Stimulated activated CD8-positive, alpha-beta memory T cell treated with anti-CD3 and anti-CD28 coated beads, Interleukin-4, amount 100 ng/mL, for 1 hour (primary cell): ENCODE measurements at places on chromosomes 7 and 10.

- DNase-seq: no peak
These were observed 9.6 kb upstream of the TACR2 start for GRCh38 chr10:69426376-69426727.

DNA sequence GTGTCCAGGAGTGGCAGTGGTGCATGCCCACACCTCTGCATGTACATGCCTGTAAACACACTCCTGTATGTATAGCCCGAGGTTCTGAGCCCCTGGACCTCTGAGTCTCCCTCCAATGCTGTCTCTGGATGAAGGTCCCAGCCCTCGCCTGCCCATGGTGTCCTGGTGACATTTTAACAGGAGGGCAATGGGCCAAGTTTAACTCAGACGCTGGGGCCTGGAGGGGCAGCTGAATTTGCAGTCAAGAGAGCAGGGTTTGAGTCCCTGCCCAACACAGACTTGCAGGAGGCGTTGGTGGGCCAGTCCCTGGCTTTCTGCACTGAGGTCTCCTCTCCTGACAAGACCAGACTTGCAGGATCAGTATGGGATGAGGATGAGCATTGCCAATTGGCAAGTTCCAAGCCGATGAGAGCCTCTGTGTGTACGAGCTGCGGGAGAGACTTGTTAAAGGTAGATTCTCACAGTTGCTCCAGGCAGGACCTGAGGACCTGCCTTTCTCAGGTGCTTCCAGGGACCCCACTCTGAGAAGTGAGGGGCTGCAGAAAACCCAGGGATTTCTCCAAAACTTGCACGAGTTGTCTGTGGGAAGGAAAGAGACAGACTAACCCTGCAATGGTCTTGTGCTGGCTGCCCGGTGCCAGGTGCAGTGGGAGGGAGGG, 141.9 kb downstream of the ELFN1 start:
- DNase-seq: no peak

DNA sequence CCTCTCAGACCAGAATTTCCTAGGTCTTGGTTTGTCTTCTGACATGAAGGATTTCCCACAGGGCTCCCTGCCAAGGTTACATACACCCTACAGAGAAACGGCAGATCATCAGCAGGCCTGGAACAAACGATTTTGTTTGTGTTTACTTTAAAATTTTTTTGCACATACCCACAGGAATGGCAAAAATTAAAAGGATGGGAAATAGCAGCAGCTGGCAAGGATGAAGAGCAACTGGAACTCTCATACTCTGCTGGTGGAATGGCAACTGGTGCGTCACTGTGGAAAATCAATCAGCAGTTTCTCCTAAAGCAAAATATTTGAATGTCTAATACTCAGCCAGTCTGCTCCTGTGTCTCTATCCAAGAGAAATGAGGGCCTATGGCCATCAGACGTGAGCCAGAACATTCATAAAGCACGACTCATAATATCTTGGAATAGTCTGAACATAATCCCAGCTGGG, 6.5 kb downstream of the BAIAP2L1 start:
- no peak for DNase-seq

- no peak for DNase-seq
These were observed 8.0 kb upstream of the PWWP2B start for GRCh38 chr10:132388891-132389432.

DNA sequence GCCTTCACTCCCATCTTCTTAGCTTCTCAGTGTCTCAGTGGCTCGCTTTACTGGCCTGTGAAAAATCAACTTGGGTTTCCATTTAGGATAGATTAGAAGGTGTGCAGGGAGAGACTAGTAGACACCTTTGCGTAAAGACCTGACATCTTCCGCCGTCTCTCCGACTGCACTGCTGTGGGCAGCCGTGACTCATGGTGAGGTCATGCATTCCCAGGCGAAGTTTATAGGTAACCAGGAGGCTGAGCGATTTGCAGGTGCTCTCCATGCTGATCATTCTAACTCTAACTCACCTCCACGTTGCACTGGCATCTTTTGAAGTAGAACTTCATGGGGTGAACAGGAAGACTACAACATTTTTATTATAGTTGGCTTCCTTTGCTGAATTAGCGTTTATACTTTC, 68.0 kb upstream of the ZNF438 start:
- no peak for DNase-seq

DNA sequence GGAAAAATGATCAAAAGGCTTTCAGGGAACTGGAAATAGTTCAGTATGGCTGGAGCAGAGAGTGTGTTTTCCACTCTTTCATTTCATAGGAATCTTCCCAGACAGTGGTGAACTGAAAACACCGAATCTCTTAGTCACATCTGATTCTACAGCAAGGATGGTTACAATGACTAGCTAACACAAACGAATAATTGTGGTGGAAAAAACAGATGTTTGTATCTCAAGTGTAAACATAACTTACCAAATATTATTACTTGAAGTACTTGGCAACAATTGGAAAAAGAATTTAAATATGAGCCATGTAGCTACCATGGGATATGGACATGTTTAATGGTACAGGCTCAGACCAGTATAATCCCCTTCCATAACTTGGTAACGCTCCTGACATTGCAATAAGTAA, 21.1 kb upstream of the BPGM start:
- DNase-seq: no peak

DNA sequence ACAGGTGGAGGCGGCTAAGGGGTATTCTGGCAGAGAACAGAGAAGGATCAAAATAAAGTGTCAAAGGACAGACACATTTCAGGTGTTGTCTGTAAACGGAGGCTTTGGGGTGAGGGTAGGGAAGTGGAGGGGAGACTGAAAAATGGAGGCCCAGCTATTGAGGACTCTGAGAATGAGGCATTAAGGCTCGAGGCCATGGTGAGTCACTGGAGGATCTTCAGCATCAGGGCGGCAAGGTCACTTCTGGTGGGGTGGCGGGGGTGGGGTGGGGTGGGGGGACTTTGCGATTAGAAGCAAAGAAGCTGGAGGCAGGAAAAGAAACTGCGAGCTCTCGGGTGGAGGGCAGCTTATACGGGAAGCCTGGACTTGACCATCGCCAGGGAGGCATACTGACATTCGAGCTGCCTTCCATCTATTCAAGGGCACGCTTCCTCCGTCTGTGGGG, 58.4 kb upstream of the PCGF5 start:
- DNase-seq: no peak

DNA sequence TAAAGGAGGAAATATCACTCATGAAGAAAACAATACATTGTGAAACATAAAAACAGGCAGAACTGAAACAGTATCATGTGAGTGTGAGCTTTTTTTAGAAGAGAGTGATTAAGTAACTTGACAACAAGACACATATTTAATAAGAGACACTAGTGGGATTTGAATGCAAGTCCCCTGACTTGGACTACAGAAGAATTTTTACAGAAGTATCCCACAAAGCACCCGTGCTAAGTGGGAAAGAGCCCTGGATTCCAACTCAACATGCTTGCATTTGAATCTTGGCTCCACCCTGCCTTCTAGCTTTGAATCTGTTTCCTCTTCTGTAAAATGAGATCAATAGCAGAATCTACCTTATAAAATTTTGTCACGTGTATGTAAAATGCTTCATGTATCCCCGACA, 166.2 kb downstream of the ZNF365 start:
- no peak for DNase-seq

DNA sequence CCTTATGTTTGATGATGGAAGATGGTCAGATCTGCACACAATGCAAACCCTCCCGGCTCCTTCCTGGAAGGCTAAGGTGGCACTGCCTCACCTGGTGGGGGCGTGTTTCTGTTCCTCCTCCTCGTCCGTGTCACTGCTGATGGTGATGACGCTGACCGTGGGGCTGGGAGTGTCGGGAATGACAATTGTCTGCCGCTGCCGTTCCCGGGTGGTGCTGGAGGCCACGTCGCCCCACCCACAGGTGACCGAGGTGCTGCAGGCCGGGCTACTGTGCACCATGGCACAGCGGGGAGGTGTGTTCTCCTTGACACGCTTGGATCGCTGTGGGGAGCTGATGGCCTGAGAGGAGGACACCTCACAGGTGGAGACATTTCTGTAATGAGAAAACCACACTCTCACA, 73.1 kb downstream of the CLEC2L start:
- DNase-seq: no peak

DNA sequence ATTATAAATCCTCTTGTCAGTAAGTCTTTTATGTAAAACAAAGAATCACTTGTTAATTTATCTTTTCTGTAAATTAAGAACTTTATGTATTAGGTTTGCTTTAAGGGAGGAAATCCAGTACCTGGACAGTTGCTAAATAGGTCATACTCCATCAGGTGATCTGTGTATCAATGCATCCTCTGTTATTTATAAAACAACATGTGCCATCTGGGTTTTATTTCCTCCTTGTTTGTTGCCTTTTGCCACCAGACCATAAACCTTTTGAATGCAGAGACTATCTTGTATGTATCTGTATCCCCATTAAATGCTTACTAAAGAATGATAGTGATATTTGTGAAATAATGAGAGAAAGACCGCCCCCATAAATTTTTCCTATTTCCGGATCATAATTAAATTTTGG, 70.0 kb downstream of the SLC35B4 start:
- no peak for DNase-seq

- DNase-seq: no peak
These were observed 52.8 kb upstream of the CHST3 start for GRCh38 chr10:71911296-71911953.

DNA sequence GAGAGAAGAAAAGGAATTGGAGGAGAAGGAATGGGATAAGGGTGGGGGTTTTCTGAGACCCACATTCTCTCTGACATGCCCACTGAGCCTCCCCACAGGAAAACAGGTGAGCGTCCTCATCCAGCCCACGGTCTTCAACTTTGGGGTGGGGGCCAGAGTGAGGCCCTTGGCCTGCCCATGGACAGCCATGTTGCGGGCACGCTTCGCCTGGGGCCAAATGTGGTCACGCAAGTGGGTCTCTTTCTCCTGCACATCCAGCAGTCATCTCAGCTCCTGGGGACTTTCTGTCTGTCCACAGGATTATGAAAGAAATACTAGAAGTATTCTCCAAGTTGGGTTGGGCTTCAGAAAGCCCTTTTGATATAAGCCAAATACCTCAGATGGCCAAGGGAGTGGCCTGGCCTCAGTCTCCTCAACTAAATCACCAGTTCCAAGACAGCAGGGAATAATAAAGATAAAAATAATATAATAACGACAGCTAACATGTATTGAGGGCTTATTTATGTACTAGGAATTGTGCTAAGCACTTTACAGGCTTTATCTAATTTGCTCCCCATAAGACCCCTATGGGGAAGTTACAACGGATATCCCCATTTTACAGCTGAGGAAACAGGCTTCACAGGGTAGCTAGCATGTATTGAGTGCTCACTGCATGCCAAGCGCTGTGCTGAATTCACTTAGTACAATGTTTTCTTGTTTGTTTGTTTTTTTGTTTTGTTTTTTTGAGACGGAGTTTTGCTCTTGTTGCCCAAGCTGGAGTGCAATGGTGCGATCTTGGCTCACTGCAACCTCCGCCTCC, 57.2 kb upstream of the LBX1 start:
- DNase-seq: no peak

DNA sequence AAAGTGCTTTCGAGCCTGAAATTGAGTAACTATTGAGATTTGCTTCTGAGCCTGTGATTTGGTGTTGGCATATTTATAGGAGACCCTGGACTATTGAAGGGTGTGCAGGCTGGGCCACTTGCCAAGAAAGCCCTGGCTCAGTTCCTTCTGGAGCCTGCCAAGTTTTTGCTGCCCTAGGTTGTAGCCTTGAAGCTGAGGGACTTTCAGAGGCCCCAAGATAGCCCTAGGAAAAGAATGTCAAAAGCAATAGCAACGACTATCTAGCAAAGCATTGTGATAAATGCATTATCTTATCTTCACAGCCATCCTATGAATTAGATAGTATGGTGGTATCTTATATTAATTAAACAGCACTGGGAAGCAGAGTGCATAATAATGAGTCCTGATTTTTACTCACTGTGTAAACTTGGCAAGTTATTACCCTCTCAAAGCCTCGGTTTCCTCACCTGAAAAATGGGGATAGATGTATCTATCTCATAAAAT, 473.7 kb upstream of the PODXL start:
- no peak for DNase-seq

DNA sequence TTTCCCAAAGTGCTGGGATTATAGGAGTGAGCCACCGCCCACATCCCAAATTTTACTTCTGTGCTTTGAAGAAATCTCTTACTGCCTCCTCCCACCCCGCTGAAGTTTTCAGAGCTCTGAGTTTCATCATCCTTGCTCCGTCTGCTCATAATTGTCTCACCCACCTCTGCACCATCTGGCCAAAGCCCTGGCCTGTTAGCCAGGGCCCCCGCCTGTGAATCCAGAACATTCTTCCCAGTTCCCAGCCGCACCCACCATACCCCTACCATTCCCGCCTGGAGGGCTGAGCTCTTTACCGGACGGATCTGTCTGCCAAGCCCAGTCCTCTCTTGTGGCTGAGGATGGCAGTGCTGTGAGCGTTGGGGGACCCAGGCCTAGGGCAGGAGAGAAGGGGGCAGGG, 14.5 kb downstream of the SSC4D start:
- no peak for DNase-seq

DNA sequence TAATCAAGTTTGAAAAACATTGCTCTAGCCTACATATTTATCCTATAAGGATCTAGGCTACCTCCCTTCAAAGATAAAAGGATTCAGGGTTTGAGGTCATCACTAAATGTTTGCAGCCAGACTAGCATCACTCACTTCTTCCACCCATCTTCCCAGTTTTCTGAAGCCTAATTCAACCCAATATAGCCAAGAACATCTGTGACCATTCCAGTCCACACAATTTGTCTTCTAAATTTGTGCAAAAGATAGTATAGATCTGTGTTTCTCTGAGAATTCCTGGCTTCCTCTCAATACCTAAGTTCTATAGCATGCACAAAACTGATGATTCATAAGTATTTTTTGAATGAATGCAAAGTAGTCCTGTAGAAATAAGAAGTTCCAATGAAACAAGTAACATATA, 103.0 kb upstream of the CDK1 start:
- no peak for DNase-seq

- no peak for DNase-seq
These were observed 39.5 kb downstream of the KLF6 start for GRCh38 chr10:3745521-3745920.

- no peak for DNase-seq
These were observed 19.0 kb upstream of the RET start for GRCh38 chr10:43057831-43058340.

GRCh38 chr10:88042160-88043100, 179.0 kb downstream of the PTEN start:
- no peak for DNase-seq

GRCh38 chr7:14258441-14258840, 269.0 kb upstream of the ETV1 start:
- no peak for DNase-seq

DNA sequence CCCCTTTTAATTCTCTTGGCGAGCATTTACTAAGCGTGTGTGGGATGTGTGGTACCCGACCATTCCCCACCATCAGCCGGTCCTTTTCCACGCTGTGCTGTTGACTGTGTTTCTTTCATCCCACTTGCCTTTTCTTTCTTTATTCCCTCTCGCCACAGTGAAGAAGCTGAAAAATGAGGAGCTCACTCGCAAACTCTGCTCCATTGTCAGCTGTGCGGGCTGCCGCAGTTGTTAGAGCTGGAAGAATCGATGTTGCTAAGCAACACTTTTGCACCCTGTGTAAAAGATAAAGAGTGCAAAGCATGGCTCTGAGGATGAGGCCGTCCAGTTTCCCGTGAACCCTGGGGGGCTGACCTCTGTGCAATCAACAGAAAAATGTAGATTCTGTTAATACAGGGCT, 203.1 kb upstream of the NEBL start:
- DNase-seq: no peak

GRCh38 chr7:148715027-148715426, 16.3 kb downstream of the CUL1 start:
- DNase-seq: no peak
